ENCODE measurements at places on chromosomes 6 and 20. TPM values are rescaled to one million over a fixed set of nuclear protein-coding genes. Genes with fewer than 3 reads are reported as not detected.

DNA sequence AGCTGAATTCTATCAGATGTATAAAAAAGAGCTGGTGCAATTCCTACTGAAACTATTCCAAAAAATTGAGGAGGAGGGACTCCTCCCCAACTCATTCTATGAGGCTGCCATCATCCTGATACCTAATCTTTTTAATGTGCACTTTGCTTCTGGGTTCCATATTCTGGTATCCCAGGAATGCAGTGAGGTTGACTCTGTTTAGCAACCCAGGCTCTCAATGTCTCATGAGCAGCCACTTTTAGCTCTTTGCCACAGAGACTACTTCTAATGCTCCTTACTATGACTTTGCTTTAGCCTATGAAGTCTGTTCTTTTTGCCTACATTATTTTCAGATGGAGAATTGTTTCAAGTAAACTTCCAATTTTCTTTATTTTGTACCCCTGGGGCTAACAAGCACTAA, 185.5 kb upstream of the NRSN1 start:
- no peak for DNase-seq

- no peak for DNase-seq
These were observed 90.9 kb downstream of the CRYBG1 start for GRCh38 chr6:106451439-106451838.

DNA sequence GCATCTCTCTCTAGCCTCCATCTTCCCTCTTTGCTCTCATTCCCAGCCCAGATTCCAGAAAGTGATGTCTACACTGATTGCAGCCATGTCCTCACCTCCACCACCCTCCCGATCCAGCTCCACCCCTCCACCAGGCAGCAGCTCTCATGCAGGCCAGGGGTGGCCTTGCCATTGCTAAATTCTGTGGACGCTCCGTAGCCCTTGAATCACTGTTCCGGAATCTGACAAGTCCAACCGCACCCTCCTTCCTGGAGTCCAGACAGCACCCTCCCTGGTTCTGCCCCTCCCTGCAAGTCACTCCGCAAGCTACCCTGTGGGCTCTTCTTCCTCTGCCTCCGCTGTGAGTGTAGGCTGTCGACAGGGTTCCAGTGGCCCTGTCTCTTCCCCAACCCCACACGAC, 26.2 kb downstream of the TNXB start:
- DNase-seq: no peak

DNA sequence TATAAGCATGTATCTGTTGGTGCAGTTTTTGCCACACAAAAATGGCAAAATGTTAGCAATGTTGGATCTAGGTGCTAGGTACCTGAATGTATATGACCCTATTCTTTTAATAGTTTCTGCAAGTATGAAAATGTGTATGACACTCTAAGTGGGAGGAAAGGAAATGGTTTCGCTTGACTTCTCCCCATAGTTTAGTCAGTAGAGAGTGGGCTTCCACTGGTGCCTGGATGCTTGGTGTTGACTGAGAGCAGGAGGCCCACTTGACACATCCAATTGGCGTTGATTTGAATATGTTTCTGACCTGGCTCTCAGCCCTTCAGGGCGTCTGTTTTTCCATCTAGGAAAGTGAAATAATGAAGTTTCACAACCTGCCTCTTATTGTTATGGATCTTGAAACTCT, 41.8 kb upstream of the GABRR1 start:
- DNase-seq: no peak

DNA sequence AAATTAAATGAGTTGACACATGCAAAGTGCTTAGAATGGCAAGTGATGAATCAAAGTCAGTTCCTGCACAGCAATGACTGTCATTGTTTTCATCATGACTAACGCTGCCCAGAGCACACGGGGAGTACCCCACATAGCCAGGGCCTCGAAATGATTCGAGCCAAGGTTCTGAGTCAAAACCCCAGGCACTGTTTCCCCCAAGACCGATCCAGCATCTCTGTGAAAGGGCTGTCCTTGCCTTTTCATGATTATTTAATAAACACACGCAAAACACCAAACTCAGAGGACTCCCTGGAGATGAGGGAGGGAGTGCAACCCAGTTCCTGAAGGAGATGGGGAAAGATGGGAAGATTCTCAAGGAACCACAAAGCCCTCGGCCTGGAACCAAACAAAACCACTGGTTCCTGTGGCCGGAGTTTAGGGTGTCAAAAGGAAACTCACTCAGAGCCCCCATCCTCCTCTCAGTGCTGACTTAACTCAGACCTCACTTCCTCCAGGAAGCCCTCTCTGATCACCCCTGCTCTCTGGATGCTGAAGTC, 3.8 kb downstream of the PREX1 start:
- no peak for DNase-seq

DNA sequence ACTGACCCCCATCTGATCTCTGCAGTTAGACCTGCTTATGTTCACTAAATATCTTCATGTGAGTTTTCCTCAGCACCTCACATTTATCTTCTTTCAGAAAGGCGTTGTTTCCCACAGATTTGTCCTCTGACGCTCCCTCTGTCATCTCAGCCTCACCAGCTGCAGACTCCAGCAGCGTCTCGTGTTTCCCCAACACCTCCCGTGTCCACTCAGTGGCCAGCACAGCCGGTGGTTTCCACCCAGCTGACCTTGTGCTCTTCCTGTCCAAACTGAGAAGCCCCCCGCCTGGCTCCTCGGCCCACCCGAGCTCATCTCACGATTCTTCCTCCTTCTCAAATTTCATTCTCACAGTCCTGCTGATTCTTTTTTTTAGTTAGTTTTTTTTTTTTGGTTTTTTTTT, 12.5 kb downstream of the ERMARD start:
- DNase-seq: no peak

- no peak for DNase-seq
These were observed 121.8 kb upstream of the FOXO3 start for GRCh38 chr6:108438918-108439317.

DNA sequence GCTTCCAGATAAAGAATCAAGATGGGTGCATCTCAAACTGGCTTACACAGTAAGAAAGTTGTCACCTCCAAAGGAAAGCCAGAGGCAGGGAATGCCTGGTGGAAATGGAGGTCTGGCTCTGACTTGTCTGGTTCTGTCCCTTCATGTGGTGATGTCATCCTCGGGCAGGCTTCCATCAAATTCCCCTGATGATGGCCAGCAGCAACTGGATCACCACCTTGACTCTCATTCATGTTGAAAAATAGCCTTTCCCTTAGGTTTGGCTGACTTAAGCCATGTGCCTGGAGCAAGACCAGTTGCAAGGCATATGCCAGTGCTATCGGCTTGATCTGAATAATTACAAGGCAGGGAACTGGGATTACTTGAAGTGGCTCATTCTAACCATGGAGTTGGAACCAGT, 28.8 kb downstream of the IMPG1 start:
- no peak for DNase-seq

DNA sequence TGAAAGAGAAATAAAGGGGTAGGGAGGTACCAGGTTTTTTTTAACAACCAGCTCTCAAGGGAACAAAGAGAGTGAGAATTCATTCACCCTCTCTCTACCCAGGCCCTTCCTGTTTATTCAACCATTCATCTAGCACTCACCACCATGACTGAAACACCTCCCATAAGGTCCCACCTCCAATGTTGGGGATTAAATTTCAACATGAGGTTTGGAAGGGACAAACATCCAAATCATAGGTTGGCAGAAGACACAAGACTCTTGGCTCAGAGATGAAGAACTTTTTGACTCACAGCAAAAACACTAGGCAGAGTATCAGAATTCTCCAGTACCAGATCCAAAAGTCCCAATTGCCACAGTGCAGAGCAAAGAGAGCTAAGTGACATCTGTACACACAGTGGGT, 186.3 kb downstream of the EDN1 start:
- no peak for DNase-seq

GRCh38 chr6:71347119-71347518, 58.5 kb downstream of the OGFRL1 start:
- DNase-seq: no peak

- no peak for DNase-seq
These were observed 838 bp downstream of the AHCY start for GRCh38 chr20:34302312-34302722.

DNA sequence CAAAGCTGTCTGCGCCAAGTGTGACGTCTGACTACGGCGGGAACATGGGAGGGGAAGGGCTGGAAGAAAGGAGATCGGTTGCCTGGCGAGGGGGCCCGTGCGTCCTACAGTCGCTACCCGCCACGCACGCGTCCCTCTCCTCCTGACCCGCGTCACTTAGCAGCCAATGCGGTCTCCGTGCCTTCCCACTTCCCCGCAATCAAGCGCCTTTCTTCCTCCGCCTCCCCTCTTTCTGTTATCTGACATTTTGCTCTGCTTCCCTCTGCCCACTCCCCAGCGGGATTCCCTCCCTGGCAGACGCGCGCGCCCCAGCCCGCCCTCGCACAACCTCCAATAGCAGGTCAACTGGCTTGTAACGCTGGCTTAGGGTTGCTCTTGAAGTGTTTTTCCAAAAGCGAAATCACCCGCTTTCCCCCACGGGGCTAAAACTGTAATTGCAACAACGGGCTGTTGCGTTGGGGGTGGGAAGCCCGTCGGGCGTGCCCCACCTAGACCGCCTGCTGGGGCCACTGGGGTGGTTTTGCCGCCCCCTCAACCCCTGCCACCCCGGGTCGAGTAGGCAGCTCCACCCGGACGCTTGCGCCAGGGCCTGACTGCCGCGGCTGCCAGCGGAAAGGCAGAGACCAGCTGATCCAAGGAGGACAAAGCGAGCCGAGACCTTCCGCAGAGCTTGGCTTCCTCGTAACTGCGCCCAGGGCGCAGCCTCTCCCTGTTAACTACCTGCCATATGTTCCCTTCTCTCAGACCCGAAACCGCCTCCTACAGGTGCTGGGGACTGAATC, 6.2 kb upstream of the SOX4 start:
- peak; percentile 78 for DNase-seq

DNA sequence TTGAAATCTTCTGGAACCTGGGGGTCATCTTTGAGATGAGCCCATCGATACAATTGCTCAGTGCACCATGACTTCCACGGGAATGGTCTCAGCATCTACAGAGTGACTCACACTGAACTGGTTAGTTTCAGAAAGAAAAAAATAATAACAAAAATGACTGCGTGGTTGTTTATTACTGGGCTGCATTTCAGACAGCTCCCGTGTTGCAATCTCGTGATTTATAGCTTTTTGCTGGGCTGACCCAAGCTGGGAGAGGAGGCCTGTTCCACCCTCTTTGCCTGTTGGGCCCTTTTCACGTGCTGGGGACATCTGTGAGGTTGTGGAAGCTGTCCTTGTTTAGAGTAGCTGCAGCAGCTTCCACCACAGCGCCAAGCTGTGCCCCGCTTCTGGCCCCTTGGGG, 225.5 kb downstream of the BMP7 start:
- no peak for DNase-seq

GRCh38 chr6:158552796-158553138, 7.1 kb upstream of the TMEM181 start:
- DNase-seq: no peak

- DNase-seq: no peak
These were observed 87.8 kb downstream of the GMDS start for GRCh38 chr6:2157441-2158127.

DNA sequence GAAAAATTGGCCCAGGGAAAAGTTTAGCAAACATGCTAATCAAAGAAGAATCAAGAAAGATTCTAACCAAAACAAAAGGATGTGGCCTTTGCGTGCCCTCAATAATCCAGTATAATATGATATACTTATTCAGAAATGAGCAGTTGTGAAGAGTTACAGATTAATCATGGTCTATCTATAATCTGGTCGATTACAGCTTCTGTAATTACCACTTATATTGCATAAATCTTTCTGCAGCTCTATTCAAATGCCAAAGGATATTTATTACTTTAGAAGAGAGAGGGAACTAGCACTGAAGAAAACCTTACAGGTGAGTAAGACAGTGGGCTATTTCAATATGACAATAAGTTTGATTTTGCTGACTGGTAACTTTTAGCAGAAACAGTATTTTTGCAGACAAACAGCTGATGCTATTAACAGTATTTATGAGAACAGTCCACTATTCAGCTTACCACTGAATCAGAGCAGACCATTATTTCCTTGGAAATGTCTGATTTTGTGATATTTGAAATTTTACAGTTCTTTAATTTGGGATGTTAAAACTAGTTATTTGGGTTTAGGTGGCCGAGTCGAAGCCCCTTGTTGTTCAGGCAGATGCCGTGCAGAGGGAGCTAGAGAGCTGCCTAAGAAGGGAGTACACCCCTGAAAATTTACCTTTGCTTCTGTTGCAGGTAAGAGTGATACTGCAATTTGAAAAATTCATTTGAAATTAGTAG, 92.2 kb downstream of the CEP57L1 start:
- no peak for DNase-seq

DNA sequence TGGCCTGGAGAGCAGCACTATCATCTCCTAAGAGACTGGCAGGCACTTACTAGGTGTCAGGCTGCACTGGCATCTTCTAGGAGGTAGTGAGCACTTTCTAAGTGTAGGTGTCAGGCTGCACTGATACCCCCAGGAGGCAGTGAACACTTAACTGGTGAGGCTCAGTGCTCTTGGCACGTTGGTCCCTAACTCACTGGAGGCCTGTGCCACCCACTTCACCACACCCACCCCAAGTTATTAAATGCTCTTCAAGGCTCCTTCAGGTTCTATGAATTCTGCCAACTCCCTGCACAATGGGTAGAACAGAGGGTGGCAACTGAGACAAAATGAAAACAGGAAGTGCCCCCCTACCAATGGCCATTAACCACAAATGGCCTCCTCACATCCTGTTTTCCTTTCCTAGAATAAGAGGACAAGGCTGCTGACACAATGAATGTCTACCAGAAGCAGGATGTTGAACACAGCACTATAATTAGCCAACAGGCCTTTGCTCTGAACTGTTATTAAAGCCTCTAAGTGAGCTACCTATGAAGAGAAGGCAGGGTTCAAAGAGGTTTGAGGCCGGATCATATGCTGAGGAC, 29.4 kb downstream of the NCOA5 start:
- no peak for DNase-seq

DNA sequence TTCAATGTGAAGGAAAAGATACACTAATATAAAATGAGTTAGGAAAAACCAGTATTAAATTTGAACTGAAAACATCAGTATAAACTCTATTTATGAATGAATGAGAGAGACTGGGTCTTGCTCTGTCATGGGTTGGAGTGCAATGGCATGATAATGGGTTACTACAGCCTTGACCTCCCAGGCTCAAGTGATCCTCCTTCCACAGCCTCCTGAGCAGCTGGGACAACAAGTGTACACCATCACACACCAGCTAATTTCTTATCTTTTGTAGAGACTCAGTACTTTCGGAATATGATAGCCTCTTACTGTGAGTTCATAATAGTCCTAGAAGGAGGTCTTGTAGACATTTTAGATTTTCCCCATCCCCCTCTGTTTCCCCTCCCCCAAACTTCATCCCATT, 21.4 kb downstream of the KCTD20 start:
- DNase-seq: no peak

- no peak for DNase-seq
These were observed 66.8 kb downstream of the DAAM2 start for GRCh38 chr6:39859025-39859424.

- DNase-seq: no peak
These were observed 75.5 kb upstream of the TNFAIP3 start for GRCh38 chr6:137791281-137792159.

The PTCHD4 gene
- 0.54 TPM for polyA plus RNA-seq

The HTR1E gene
- polyA plus RNA-seq: 0.65 TPM

The STMND1 gene
- polyA plus RNA-seq: 3.7 TPM

The GPSM3 gene
- 18.8 TPM for polyA plus RNA-seq

The SRMS gene
- polyA plus RNA-seq: 0.27 TPM

The PRKN gene
- polyA plus RNA-seq: 2.7 TPM
